Omental fat pad (tissue), 4 donors: ENCODE measurements at places on chromosomes 6 and 20. TPM values are rescaled to one million over a fixed set of nuclear protein-coding genes. Genes with fewer than 3 reads are reported as not detected.

Gene COL21A1
- total RNA-seq = 1.1 TPM

Gene OXT
- total RNA-seq = not detected

Gene TSHZ2
- 56.6 TPM for total RNA-seq

Gene ID4
- total RNA-seq = 8.5 TPM

Gene NCOA5
- total RNA-seq = 41.1 TPM

Gene ULBP2
- not detected for total RNA-seq

Gene SMIM28
- not detected for total RNA-seq

Gene OR2B6
- total RNA-seq = not detected

Gene IPCEF1
- 9.2 TPM for total RNA-seq

Gene FAM184A
- total RNA-seq = 4.4 TPM

Gene GABRR1
- total RNA-seq = not detected

Gene GSTA2
- total RNA-seq = not detected

Gene ITPA
- 32.9 TPM for total RNA-seq
